Central memory CD8-positive, alpha-beta T cell (primary cell): ENCODE measurements at places on chromosomes 13 and 19.

DNA sequence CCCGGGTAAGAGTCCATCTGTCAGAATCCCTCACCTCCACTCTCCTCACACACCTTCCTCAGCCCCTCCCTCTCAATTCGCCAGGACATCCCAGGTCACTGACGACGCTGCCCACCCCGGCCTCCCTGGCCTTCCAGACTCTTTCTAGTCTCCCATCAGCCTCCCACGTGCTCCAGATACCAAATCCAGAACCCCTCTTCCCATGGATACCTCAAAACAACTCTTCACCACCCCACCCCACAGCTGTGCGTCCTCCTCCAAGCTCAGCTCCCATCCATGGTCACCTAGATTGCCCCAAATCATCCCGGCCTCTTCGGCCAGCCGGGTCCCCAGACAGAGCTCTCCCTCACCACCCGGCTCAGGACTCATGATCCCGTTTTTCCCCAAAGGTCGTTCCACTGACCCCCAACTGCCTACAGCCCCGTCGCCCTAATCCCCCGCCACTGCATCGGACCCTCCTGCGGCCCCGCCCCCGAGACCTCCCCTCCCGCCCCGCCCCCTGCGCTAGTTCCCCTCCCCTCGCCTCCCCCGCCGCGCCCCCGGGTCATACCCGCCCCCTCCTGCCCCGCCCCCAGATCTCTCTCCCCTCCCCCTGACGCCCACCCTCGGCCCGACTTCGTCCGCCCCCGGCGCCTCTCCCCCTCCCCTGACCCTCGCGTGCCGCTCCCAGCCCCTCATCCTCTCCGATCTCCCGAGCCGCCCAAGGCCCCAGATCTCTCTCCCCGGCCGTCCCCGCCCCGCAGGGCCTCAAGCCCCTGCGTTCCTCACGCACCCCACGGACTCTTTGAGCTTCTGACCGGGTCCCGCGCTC is 546 bp downstream of the UBXN6 start:
- DNase-seq: no peak

DNA sequence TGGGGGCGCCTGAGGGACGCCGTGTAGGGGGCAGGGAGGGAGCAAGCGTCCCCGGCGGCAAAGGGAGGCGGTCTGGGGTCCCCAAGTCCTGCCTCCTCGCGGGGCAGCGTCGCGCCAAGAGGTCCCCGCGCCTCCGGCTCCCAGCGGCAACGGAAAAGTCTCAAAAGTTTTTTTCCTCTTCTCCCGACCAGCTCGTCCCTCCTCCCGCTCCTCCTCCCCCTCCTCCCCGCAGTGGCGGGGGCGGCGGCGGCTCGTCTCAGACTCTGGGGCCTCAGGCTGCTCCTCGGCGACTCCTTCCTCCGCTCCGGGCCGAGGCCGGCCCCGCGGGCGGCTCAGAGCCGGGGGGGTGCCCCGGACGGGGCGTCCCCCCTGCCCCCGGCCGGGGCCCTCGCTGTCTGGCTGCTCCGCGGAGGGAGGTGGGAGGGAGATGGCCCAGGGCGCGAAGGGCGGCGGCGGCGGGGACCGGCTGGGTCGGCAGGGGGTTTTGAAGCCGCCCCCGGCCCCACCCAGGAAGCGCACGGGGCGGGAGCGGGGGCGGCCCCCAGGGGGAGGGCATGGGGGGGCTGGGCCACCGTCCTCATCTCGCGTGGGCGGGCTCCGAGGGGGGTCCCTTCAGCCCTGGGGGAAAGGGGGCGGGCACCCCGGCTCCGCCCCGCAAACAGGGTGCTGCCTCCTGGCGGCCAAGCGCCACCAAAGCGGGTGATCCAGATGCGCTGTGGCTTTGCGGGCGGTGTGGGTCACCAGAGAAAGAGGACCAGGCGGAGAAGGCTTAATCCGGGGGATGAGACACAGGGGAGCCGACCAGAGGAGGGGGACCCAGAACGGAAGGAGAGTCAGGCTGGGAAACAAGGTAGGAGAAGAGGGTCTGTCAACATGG is at the start of gene TGFB1:
TGFB1 (minus strand) TSS at position 457 of the 877 bp plus-strand sequence. CDS start 878 bp downstream, outside the sequence.
- DNase-seq: peak; percentile 83

- DNase-seq: peak; percentile 25
Observed at GRCh38 chr19:35644987-35645679, 3.0 kb upstream of the COX6B1 start.

GRCh38 chr13:22703601-22704209 is 477.1 kb upstream of the SGCG start:
- DNase-seq: no peak

DNA sequence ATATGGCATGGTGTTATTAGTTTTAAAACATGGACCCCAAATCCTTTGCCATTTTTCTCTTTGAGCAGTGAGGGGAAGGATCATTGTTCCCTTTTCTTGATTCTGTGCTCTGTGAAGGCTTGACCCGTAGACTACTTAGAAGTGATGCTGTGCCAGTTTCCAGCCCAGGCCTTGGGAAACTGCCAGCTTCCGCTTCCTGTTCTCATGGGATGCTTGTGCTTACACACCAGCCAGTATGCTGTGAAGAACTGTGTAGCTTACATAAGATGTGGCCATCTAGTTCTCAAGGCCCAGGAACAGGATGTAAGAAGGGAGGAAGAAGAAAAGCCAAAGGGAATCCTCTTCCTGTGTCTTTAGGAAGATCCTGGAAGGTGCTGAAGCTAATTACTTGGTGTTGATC is 180.9 kb downstream of the PCCA start:
- DNase-seq: no peak

- DNase-seq: no peak
Observed at GRCh38 chr13:45718063-45718462, 15.9 kb downstream of the CBY2 start.

DNA sequence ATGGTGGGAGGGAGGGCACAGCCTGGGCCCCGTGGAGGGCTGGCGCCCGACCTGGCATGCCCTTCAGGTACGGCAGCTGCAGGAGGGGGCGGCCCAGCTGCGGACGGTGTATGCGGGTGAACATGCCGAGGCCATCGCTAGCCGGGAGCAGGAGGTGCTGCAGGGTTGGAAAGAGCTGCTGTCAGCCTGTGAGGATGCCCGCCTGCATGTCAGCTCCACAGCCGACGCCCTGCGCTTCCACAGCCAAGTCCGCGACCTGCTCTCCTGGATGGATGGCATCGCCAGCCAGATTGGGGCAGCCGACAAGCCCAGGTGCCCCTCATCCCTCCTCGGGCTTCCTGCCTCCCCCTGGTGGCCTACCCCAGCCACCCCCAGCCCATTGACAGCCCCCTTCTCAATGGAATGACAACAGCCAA is 16.6 kb upstream of the SHKBP1 start:
- no peak for DNase-seq
